EH (cell line): ENCODE measurements at places on chromosomes 7 and 10.

DNA sequence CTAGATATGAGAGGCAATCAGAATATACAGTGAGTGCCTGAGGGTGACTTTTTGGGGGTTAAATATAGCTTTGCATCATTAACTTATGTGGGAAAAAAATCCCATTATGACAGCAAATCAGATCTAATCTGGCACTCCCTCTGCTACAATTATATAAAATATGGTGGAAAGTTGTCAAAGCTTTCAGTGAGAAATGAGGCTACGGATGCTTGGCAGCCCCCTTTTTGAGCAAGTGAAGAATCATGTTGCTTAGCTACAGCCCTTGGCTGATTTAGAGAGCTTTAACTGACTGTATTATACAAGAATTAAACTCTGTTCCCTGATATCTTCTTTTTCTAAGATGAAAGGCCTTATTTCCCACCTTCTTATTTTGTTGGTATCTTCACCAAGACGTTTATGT lies 57.4 kb downstream of the GPR158 start:
- DNase-seq = no peak

- no peak for DNase-seq
Observed at GRCh38 chr10:11284291-11285085, 266.8 kb downstream of the CELF2 start.

DNA sequence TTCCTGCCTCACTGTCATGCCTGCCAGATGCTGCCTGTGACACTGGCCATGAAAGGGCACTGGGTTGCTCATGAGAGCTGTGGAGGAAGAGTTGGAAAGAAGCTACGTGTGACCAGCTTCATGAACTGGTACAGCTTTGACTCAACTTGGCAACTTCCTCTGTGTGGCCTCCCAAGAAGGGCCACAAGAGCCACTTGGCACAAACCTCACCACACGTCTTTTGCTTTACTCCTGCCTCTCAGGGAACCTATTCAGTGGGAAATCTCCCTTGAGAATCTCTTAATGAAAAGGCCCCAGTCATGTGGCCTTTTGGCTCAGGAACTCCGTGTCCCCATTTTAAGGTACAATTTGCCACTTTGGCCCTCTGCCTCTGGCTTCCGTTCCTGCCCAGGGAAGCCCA lies 54.5 kb downstream of the FRMD4A start:
- DNase-seq = no peak

DNA sequence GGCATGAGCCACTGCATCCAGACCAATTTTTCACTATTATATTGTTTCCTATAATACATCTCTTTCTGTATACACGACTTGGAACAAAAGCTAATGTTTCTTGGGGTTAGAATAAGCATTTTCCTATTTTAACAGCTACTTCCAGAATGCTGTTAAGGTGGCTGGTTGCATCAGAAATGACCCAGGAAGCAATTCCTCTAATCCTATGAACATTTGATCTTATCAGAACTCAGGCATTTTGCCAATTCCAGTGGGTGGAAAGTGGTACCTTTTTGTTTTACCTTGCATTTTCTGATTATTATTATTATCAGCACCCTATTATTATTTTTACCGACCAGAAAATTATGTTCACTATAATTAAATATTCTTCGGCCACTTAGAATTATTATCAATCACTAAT lies 73.3 kb downstream of the NDUFB2 start:
- DNase-seq = no peak

DNA sequence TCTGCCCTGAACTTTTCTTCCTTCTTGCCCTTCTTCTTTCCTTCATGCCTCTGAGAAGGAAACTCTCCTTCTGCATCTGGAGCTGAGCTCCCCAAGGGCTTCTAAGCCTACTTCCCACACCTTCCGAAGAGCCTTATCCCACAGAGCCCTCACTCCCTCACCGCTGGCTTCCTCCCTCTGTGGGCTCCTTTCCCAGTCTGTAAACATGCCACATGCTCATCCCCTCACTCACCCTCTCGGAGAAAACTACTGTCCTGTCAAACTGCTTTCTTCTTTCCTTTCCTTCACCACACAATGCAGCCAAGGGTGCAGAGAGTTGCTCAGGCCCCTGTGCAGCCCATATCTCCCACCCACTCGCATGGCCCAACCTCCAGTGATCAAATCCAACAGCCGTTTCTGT lies 18.1 kb downstream of the ANKRD16 start:
- peak; percentile 31 for DNase-seq

GRCh38 chr7:106223156-106223555 lies 61.6 kb downstream of the NAMPT start:
- no peak for DNase-seq

DNA sequence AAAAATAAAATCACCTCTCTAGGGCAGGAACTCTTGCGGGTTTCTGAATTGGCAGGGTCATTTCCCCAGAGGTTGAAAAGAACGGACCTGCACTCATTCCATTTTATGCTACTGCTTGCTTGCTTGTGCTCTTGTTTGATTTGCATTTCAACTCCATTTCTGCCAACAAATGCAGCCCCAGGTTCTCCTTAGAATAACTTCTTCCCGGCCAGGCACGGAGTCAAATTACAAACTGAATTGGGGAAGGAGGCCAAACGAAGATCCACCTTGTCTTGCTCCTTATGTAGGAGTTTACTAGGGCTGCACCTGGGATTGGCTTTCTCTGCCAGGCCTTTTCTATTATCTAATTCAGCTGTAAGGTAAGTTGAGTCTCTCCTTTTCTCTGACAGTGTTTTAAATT lies 79.6 kb downstream of the HGF start:
- DNase-seq = no peak

GRCh38 chr10:12050528-12050927 lies 7.9 kb upstream of the UPF2 start:
- no peak for DNase-seq

- DNase-seq = no peak
Observed at GRCh38 chr7:127798769-127799372, 146.9 kb downstream of the SND1 start.

- DNase-seq = no peak
Observed at GRCh38 chr10:66265398-66265797, 660.4 kb upstream of the LRRTM3 start.

GRCh38 chr10:104247513-104248146 lies 7.1 kb upstream of the GSTO1 start:
- no peak for DNase-seq

GRCh38 chr10:61688551-61689308 lies 26.0 kb downstream of the CABCOCO1 start:
- no peak for DNase-seq

- no peak for DNase-seq
Observed at GRCh38 chr7:106626376-106627164, 34.4 kb downstream of the CCDC71L start.

GRCh38 chr7:30936650-30937245 lies 25.1 kb downstream of the AQP1 start:
- DNase-seq = no peak

DNA sequence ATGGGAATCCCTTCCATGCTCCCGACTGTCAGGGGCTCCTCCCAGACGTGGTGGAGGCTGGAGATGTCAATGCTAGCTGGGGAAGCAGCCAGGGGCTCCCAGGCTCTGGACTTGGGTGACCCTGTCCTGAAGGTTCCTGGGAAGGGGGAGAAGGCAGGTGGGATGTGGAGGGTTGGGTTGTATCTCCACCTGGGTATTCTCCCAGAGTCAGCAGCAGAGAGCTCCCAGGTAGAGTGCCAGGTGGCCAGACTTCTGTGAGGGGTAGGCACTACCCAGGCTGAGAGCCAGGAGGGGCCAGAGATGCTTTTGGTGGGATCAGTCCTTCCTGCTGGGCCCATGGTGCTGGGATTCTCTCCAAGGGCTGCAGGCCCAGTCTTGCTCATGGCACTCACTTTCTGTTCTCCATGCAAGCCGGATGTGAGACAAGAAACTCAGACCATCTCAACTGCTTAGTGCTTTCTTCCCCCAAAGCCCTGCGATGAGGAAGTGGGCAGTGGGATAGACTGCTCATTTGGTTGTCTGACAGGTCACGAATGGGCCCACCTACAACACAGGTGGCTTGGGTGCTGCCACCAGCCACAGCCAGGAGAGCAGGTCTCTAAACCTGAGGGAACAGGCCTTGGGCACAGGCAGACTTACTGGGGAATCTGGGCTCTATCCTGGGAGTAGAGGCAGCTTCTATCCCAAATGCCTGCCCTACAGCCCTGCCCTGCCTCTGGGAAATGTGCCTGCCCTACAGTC lies 52.5 kb upstream of the CAMK2B start:
- DNase-seq = no peak

DNA sequence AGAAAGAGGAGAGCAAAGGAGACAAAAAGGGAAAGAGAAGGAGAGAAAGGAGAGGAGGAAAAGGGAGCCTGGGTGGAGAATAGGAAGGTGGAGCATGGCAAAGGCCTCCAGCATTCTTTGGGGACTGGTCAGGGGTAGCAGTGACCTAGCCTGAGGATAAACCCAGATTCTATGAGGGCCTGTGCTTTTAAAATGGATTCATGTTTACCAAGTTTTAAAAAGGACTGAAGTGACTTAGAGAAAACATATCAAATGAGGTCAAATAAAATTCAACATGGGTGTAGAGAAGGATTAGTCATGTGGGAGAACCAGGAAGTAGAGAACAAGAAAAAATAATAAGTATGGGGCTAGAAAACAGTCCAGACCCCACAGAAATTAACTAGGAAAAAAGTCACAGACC lies 20.7 kb downstream of the CREB3L2 start:
- peak; percentile 76 for DNase-seq

- DNase-seq = no peak
Observed at GRCh38 chr7:20151708-20152456, 65.3 kb downstream of the MACC1 start.

DNA sequence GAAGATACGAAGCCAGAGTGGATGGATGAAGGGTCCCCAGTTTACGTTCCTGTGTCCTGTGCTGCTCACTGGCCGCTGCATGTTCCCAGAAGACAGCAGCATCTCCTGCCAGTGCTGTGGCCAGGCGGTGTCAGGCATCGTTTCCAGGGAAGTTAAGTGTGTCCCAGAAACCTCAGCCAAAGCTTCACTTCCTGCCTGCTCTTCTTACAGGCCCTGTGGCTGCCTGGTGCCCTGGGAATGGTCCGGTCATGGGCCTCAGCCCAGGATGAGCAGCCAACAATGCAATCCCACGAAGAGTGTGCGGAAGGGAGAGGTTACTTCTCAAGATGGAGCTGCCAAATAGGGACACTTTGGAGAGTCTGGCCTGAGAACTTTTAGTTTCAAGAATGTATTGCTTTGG lies 99.7 kb upstream of the TARP start:
- DNase-seq = no peak

GRCh38 chr10:102312683-102313082 lies 67.4 kb downstream of the GBF1 start:
- DNase-seq = peak; percentile 44
